Stimulated activated CD4-positive, alpha-beta T cell treated with anti-CD3 and anti-CD28 coated beads, TNF-alpha, amount 100 ng/mL, for 4 hours (primary cell): ENCODE measurements at places on chromosomes 2 and 18.

DNA sequence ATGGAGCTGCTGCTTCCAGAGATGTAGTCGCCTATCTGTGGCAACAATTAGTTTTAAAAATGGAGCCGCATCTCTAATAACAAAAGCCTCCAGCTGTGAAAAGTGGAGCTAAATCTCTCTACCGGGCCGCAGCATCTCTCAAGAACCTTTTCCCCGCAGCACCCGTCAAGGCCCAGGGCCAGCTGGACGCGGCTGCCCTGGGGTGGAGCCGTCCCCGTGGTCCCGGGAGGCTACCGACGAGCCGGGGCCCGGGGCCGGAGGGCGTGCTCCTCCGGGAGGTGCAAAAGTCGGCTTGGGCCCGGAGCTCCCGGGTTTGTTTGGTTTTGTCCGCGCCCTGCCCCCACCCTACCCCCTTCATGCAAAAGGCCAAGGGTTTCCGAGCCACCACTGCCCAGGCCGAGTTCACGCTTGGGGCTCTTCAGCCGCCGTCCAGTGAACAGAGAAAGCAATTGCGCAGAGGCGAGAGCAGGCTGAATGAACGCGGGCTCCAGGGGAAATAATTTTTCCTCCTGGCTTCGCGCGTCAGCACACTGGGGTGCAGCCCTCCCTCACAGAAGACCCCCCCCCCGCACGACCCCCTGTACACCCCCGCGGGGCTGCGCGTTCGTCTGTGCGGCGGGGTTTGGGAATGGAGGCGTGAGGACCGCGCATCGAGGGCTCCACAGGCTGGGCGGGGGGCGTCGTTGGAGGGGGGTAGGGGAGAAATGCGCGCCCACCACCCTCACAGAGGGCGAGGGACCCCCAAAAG is 557 bp upstream of the GREB1L start:
- no peak for DNase-seq

DNA sequence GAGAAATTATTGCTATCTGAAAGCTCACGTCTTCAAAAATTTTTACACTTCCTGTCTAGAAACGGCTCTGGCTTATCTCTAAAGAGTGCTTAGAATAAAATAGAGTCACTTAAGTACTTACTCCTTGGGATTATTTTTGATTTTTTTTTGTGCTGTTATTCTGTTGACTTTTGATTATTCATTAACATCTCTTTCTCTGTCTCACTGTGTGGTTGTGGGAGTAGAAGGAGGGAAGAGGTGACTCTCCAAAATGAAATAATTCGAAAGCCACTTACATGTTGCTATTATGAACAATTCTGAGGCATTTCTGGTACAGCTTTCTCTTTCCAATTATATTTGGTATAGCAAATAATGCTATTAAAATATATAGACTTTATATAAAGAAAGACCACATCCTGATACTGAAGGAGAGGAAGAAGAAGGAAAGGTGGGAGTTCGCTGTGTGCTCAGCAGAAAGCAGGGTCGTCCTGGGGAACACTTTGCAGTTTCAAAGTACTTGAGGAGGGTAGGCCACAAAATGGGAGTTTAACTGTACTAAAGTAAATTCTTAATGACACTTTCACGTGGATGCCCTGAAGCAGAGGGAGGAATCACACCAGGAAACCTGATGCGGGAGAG is 9.6 kb upstream of the MMADHC start:
- no peak for DNase-seq

GRCh38 chr2:159737917-159738296 is 25.6 kb downstream of the MARCHF7 start:
- DNase-seq: no peak

DNA sequence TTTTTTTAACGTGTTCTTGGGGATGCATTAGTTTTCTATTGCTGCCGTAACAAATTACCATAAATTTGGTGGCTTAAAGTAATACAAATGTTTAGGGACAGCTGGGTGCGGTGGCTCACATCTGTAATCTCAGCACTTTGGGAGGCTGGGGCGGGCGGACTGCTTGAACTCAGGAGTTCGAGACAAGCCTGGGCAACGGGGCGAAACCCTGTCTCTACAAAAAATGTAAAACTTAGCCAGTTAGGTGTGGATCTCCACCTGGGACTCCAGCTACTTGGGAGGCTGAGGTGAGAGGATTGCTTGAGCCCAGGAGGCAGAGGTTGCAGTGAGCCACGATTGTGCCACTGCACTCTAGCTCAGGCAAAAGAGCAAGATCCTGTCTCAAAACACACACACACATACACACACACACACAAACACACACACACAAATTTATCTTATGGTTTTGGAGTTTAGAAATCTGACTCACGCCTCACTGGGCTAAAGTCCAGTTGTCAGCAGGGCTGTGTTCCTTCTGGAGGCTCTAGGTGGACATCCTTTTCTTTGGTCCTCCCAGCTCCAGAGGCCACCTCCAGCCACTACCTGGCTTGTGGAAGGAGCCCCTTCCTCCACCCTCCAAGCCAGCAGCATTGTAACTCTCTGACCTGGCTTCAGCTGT is 76.1 kb downstream of the SEPTIN10 start:
- no peak for DNase-seq

- no peak for DNase-seq
Measured at GRCh38 chr2:226475650-226476049, 324.0 kb downstream of the IRS1 start.

DNA sequence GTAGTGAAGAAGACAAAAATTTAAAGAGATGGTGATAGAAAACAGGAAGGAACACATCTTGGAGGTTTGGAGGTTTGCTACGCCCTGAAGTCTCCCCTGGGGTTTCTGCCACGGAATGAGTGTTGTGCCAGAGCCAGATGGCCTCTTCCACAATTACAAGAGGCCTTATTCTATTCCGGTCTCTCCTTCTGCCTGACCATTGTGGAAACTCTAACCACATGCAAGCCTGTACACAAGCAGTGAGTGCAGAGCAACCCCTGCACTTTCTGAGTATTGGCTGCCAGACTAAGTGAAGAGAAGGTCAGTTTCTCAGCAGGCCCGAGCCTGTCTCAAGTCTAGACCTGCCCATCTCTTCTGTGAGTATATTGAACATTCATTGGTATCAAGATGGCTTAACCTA is 22.7 kb upstream of the MYO1B start:
- DNase-seq: no peak
